Head of caudate nucleus (tissue), 42 donors: ENCODE measurements at places on chromosomes 7 and 10.

DNA sequence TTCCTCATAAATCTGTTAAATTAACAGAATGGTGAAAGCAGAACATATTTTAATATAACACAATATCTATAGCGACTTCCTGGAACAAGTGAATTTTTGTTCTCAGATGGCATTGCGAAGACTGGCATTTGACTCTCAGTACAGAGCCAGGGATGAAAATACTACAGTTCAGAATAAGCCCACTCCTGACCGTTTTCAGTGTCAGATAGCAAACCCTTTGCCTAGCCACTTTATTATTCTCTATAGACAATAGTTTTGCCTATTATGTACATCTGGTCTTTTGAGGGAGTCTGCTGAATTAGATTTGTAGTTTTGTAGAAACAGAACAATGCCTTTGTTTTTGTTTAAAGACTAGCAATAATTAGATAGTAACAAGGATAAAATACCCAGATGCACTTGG, 2.3 kb downstream of the MINPP1 start:
- DNase-seq = no peak

GRCh38 chr10:104308439-104308903, 29.8 kb downstream of the ITPRIP start:
- no peak for DNase-seq

GRCh38 chr10:119250641-119251314, 43.4 kb downstream of the GRK5 start:
- no peak for DNase-seq

- DNase-seq = no peak
Measured at GRCh38 chr7:29147821-29148220, 1.5 kb upstream of the CPVL start.

DNA sequence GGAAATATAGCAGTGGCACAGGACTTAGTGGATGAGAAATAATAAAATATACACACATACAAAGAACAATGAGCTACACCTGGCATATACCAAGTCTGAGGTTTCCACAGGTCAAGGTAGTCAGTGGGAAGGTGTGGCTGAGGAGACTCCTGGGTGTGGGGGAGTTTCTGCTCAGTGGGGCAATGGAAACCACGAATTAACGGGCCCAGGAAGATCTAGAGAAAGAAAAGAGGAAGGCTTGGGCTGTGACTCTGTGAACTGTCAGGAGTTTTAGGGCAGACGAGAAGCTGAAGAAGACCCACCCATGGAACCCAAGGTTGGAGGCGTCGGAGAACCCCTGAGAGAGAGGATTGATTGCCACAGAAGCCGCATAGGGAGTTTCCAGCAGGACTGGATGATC, 196.5 kb downstream of the HERPUD2 start:
- no peak for DNase-seq

- no peak for DNase-seq
Measured at GRCh38 chr10:98338318-98338717, 70.3 kb upstream of the LOXL4 start.

- DNase-seq = no peak
Measured at GRCh38 chr10:45000138-45000751, 478 bp upstream of the ZNF22 start.

DNA sequence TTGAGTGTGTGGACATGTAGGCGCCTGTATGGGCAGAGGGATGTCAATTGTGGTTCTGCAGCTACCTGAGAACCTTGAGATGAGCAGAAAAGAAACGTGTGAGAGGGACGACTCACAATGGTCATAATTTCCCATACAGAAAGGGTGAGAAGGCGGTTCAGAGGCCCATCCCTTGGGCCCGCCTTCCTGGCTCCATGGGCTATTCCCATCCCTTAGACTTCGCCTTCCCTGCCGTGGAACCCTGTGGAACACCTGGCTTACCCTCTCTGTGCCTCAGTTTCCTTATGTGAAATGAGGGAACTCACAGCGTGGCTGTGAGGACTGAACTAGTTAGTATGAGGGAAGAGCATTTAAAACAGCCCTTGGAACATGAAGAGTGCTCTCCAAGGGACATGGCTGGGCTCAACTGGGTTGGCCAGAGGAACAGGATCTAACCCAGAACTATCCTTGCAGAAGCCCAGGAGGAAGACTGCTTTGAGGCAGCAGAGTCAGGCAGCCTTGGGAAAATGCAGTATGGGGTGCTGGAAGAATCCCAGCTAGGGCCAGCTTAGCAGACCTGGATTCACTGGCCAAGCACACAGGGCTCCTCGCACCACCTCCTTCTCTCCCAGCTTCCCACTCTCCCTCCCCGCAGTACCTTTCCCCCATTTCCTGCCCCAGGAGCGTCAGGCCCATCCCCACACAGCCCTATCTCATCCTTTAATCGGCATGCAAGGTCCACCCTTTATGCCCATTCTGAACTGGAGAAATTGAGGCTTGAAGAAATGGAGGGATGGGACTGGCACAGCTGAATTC, 11.1 kb upstream of the ZMIZ1 start:
- DNase-seq = peak; percentile 3

DNA sequence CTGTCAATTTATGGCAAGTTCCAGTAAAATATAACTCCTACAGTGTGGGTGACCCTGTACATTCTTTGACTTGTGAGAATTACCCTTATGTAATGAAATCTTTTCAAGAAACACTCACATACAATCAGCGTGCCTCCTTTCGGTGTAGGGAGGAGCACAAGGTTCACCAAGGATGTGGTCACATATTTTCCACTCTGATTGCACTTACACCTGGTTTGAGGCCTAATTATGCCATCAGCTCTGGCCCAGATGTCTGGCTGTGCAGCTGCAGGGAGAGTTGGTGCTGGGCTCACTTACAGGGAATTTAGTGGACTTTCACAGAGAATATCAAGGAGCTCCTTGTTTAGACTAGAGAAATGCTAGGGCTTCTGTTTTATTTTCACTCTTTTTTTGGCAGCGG, 146.0 kb upstream of the STEAP4 start:
- no peak for DNase-seq

DNA sequence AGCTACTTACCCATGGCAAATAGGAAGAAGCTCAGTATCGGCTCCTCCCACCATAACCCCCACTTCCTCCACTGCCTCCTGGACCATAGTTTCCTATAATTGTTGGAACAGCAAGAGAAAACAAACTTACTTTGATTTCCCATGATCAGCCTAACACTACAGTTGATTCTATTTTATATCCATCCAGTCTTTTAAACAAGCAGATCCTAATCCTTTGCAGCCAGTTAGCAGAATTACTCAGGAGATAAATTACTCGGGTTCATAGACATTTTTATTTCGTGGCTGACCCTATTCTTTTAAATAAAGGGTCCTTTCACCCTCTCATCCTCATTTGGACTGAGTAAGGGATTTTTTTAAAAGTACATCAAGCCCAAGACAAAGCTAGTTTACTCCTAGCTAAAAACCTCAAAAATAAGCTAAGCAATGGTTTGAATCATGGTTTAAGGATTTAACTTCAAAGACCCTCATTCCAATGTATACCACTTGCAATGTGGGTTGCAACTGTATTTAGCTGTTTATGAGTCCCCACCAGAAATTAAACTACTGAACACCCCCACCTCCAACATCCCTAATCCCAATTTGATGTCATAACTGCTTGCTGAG, 8.0 kb downstream of the HNRNPA2B1 start:
- no peak for DNase-seq

- DNase-seq = no peak
Measured at GRCh38 chr7:158555034-158555520, 32.5 kb downstream of the PTPRN2 start.

GRCh38 chr7:92727755-92728154, 108.6 kb downstream of the CDK6 start:
- DNase-seq = no peak
